Endothelial cell (in vitro differentiated cells): ENCODE measurements at places on chromosomes 3 and 15.

GRCh38 chr15:65196637-65197336 lies 11.6 kb upstream of the CLPX start:
- no peak for DNase-seq

DNA sequence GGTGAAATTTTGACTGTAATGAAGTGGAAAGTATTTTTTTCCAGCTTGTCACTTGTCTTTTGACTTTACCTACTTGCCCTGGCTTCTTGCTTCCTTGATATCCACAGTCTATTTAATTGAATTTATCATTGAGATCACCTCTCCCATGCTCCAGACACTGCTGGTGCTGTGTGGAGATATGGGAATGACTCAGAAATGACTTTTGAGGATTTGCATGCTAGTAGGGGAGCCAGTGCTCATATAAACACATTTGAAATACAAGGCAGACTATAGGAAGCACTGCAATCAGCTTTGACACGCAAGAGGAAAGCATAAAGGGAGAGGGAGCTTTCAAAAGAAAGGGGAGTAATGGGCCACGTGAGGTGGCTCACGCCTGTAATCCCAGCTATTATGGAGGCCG lies 7.3 kb upstream of the TRPM1 start:
- DNase-seq: no peak

DNA sequence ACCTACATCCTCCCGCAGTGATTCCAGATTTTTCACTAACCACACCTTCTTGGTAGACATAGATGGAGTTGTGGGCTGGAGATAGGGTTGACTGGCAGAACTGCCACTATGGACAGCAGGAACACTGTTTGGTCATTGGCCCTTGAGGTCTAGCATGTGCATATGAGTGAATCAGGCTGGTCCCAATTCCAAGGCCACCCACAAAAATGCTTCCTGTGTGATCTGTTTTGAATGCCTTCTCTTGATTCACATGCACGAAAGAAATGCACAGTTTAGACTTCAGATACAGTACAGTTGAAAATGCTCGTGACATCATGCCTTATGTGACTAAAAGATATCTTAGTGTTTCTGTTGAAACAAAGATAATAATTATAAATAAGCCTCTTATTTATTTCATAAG lies 285.8 kb upstream of the SEMA6D start:
- DNase-seq: no peak

DNA sequence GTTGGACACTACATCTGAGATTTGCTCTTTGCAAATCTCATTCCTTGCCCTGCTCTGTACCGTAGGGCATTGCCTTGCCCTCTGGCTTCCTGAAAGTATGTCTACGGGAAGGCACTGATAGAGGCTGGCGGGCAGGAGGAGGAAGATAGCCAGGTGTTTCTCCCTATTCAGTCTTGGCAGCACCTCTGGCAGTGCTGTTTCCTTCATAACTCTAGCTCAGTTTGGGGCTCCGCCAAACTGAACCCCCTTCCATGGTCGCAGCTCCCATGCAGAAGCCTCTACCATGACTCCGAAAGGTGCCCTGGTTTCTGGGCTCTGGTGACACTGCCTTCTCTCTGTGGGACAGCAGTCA lies 122.3 kb upstream of the PRR20G start:
- DNase-seq: no peak

DNA sequence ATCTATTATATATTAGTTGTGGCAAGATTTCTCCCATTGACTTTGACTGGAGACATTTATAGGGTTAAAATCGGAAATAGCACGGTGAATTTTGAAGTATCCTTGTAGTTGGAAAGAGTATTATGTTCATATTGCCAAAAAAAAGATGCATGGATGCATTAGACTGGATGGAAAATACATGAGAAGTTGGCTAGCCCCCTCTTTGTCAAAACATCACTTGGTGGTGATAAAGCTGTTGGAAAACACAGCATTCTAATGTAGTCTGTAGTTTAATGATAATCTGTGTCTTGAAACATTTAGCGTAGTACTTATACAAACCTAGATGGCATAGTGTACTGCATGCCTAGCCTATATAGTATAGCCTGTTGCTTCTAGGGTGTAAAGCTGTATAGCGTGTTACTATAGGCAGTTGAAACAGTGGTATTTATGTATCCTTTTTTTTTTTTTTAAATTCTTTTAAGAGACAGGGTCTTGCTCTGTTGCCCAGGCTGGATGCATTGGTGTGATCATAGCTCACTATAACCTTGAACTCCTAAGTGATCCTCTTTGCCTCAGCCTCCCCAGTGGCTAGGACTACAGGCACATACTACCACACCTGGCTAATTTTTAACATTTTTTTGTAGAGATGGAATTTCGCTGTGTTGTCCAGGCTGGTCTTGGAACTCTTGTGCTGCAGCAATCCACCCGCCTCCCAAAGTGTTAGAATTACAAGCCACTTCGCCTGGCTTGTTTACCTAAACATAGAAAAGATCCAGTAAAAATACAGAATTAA lies 21.8 kb downstream of the CTNNB1 start:
- DNase-seq: no peak
